ENCODE measurements at places on chromosomes 16 and 17.
A peak's percentile ranks its signal among the peaks of the same experiment; 100 is the strongest.

DNA sequence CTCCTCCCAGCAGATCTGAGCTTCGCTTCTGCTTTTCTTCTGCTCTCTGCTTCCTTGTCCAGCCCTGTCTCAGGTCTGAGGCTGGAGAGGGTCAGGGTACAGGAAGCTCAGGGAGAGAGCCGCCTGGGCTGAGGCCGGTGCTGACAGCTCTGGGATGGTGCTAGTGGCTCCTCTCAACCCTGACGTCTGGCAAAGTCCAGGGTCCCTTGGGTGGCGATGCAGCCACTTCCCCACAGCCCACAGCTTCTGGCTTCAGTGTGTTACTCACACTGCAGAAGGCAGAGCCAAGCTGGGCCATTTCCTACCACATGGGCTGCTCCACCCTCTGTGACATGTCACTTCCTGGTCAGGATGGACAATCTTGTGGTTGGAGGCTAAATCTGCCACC, at the start of gene CD300C:
CD300C (minus strand) TSS at position 273 of the 388 bp plus-strand sequence. CDS start 333 bp downstream, outside the sequence.
- peak; percentile 5 for DNase-seq

GRCh38 chr16:21028728-21029127, 121.9 kb downstream of the DNAH3 start:
- DNase-seq = no peak

- DNase-seq = no peak
These were observed 2.4 kb downstream of the TBX4 start for GRCh38 chr17:61454381-61455323.

DNA sequence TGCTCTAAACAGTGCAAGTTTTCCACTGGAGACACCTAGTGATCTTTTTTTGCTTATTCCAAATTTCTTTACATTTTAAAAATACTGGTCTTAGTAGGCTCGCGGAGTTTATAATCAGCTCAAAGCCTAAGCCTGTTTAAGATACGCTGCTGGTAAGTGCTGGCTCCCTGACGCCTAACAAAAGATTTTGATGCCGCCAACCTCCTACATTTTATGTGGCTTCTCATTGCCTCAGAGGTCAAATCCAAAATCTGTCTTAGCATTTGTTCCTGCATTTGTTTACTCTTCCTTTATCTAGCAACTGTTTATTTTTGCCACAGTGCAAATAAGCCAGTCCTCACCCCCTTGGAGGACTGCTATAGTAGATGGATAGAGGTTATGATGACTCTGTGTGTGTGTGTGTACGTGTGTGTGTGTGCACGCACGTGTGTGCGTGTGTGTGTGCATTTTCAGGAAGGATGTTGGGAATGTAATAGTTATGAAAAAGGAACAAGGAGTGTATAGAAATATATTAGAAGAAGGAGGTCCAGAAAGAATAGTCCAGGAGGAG, 24.8 kb downstream of the HS3ST3B1 start:
- no peak for DNase-seq

DNA sequence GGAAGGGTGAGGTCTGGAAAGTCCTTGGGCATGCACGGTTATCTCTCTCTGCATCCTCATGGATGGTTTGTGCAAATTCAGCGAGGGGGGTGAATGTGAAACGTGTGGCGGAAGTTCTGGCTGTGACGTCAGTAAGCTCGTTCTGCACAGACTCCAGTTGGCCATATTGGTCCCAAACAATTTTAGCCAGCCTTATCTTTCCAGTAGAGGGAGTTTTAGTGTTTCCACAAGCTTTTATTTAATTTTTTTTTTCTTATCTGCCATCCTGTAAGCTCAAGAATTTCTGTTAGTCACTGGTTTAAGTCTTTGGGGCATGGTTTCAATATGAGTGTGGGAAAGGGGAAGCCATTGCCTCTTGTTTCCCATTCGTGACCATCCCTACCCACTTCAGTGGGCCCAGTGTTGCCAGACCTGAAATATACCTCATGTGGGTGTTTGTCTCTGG, 39.0 kb downstream of the HLF start:
- no peak for DNase-seq
